Astrocyte of the cerebellum (primary cell): ENCODE measurements at places on chromosomes 3 and 15.

GRCh38 chr15:73873889-73874511, 636 bp downstream of the TBC1D21 start:
- peak; percentile 49 for DNase-seq

- no peak for DNase-seq
These were observed 84.9 kb downstream of the HMG20A start for GRCh38 chr15:77505556-77505955.

DNA sequence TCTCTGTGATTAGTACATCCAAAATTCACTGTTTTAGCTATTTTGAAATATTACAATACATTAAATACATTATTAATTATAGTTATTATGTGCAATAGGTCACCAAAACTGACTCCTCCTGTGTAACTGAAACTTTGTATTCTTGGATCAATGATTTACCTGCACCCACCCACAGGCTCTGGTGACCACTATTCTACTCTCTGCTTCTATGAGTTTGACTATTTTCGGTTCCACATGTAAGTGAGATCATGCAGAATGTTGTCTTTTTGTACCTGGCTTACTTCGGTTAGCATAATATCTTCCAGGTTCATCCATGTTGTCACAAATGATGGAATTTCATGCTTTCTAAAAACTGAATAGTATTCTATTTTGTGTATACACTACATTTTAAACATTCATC, 43.8 kb downstream of the SLC2A2 start:
- DNase-seq, result no peak

DNA sequence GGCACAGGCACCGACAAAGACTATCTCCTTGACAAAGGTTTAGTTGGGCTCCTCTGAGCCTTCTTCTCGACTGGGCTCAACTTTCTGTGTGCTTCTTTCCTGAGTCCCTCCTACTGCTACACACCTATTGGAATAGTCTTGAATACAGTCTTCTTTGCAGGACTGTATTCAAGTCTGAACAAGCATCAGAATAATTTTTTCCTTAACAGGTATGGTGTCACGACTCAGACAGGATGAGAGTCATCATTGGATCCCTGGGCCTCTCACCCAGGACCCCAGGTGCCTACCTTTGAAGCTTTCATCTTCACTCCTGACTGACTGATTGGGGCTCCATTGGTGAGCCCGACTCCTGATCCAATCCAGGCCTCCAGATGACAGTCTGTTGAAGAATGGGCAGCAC, 66.3 kb downstream of the CRYGS start:
- DNase-seq, result no peak

DNA sequence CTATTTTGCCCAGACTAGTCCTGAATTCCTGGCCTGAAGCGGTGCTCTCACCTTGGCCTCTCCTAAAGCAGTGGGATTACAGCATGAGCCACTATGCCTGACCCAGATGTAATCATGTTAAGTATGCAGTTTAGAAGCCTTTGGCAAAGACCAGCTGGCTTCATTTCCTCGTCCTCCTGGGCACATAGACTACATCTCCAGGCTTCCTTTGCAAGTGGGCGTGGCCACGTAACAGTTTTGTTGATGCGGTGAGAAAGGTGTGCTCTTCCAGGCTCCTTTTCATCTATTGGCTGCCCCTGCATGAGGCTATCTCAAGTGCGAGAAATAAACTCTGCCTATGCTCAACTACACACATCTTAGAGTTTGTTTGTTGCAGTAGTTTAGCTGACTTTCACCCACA, 13.0 kb downstream of the SV2B start:
- DNase-seq, result no peak

GRCh38 chr3:38297947-38298711, 16.0 kb downstream of the SLC22A14 start:
- peak; percentile 6 for DNase-seq

DNA sequence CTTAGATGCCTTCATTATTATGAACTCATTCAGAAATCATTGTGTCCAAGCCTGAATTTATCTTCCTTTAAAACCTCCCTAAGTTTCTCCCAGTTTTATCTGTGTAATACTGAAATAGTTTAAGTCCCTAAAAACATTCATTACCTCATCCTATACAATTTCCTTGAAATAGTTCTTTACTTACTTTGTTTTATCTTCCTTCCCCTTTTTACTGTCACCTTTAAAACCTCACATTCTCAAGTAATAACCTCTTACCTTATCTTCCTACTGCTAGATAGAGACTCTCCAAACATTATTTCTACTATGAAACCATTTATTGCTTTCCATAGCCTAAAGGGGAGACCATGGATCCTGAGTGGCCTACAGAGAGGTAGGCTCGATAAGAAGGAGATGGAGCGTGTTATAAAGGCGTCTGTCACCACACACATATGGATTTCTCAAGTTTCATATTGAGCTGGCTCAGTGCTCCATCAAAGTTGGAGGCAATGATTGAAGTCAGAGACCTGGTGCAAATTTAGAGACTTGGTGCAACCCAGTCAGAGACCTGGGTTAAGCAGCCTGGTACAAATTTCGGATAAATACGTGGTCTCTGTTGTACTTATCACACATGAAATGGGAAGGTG, 140.4 kb downstream of the NFKBIZ start:
- no peak for DNase-seq

DNA sequence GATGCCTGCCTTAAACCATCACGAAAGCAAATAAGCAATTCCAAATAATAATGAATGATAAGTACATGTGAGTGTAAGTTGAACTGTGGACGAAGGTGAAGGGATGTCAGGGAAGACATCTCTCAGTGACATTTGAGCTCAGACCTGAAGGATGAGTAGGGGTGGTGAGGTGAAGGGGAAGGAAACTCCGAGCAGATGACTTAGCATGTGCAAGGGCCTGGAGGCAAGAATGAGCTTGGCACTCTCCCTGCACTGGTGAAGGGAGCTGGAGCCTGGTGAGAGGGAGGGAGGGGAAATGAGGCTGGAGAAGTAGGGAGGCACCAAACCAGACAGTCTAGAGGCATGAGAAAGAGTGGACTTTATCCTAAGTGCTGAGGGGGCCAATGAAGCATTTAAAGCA, 84.3 kb downstream of the MTHFS start:
- DNase-seq, result no peak

DNA sequence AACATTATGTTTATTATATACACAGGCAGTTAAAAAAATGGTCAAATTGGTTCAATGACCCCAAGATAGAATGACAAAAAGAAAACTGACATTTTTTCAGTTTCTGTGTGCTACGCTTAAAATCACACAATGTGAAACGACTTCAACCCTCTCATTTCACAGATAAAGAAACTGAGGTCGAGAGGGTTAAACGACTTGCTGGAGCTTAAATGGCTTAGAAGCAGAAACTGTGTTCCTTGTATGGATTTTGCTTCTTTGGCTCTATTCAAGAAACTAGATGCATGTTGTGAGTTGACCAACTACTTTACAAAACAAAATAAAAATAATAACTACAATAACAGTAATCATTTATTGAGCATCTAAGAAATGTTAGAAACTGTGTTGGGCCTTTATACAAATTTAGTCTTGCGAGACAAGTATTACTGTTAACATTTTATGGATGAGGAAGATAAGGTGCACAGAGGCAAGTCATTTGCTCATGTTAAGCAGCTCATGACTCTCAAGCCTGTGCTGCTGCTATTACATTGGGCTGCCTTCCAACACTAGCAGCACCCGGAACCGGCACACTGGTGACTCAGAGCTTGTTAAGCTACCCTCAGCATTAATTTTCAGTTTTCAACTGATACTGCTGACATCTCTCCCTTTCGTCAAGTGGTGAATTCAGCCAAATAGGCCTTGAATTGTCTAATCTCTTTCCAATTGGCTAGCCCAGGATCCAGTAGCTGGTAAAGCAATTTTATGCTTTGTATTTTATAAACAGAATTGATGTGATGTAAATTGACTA, 487.6 kb downstream of the NAALADL2 start:
- peak; percentile 84 for DNase-seq

GRCh38 chr3:165617134-165617533, 220.1 kb downstream of the BCHE start:
- no peak for DNase-seq

GRCh38 chr3:4493941-4494894, 1.1 kb downstream of the ITPR1 start:
- no peak for DNase-seq

DNA sequence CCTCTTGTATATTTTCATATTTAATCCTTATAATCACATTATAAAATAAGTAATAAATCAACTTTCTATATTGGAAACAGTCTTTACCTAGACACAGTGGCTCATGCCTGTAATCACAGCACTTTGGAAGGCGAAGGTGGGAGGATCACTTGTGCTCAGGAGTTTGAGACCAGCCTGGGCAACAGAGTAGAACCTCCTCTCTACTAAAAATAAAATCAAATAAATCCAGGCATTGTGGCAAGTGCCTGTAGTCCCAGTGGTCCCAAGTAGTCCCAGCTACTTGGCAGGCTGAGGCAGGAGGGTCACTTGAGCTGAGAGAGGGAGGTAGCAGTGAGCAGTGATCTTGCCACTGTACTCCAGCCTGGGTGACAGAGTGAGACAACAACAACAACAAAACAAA, 975.1 kb downstream of the ROBO1 start:
- no peak for DNase-seq

GRCh38 chr15:40498891-40499290, 28.1 kb downstream of the CHST14 start:
- no peak for DNase-seq

GRCh38 chr15:43243020-43243645, 22.3 kb upstream of the EPB42 start:
- DNase-seq, result no peak

- no peak for DNase-seq
These were observed 66.0 kb downstream of the SPTSSB start for GRCh38 chr3:161305095-161305991.

DNA sequence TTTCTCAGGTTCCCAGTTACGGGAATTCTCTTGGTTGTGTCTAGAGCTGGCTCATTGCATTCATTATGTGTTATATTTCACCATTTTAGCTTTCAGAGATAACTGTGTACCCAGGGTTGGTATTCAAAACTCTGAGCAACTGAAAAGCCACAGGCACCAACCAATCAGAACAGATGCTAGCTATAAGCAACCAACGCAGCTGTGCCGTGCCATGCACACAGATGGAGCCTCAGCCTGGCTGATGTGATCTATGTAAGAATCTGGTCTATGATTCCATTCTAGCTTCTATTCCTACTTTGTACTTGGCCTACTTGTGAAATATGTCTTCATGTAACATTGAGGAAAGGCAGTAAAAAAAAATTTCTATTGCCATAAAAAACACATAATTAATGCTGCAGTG, 95.0 kb upstream of the CCDC80 start:
- no peak for DNase-seq

DNA sequence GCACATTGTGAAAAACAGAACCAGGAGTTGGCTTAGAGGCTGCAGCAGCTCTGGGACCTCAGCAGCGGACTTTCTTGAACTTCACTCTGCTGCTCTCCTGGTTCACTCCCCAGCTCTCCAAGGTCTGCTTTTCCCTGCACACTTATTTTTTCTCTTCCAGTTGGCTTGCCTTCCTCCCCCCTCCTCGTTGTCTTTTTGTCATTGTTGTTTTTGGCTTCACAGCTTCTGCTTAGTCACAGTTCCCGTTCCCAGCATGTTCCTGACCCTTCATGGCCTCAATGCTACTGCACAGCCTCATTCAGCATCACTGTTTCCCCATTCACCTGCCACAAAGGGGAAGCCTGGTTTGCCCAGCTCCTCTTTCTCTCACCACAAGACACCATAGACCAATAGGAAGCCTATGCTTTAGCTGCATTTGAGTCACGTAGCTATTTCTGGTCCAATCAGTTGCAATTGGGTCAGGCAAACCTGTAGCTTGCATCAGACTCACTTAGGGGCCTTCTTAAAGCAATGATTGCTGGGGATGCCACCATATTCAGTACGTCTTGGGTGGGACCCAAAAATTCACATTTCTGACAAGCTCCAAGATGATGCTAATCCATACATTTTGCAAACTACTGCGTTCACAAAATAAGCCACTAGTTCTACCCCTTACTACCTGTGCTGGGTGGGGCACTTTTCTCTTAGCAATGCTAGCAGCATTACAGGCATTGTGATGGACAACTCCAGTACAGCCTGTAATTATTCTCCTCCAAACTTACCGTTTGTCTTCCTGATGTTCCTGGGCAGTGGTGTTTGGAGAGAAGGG, 7.8 kb upstream of the SUMF1 start:
- DNase-seq, result peak; percentile 19

GRCh38 chr3:32897001-32897601, 54.3 kb upstream of the CCR4 start:
- no peak for DNase-seq
